CD4-positive, alpha-beta T cell (primary cell): ENCODE measurements at places on chromosomes 3 and 15. TPM values are rescaled to one million over a fixed set of nuclear protein-coding genes. Genes with fewer than 3 reads are reported as not detected.
A peak's percentile ranks its signal among the peaks of the same experiment; 100 is the strongest.

- no peak for DNase-seq
Measured at GRCh38 chr3:53083521-53083920, 37.6 kb upstream of the SFMBT1 start.

DNA sequence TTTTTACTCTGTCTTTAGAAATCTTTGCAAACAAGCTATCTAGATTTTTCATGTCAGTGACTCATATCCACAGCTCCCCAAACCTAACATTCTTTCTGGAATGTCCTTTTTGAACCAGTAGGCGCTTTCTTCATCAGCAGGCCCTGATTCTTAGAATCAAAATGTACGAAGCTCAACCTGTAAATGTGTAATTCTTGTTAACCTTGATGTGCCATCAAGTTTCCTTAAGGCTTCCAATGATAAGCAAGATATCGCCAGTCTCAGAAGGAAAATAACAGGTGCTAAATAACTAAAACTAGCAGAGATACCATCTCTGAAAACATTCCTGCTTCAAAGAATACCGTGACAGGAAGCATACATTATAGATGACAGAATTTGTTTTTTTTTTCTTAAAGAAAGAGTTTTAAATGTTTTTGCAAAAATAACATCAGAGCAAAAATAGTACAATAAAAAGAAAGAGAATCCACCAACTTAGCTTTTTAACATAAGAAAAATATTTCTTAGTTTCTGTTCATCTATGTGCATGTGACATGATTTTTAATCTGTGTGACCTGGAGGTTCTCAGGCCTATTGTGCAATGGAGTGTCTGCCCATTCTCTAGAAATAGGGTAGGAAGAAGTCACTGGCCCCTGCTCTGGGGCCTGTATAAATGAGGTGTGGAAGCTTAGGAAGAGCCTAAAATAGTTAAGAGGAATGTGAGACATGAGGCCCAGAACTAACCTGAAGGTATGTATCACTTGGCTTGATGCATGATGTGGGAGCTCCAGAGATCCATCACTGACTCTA is 14.7 kb upstream of the SECISBP2L start:
- DNase-seq = no peak

DNA sequence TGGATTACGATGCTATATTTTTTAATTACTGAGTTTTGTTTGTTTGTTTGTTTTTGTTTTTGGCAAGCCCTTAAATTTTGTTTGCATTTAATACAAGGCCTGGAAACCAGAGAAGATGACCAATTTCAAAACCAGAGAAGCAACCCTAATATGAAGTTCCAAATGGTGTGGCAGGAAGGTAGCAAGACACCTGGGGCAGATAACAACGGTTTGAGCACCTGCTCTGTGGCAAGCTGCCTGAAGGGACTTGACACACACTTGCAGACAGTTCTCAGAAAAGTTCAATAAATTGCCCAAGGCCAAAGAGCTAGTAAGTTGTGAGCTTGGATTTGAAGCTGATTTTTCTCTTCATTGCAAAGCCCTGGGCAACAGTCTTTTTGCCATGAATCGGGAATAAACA is 151.2 kb upstream of the UBE2E1 start:
- DNase-seq = no peak

GRCh38 chr15:32134842-32135241 is 104.5 kb downstream of the CHRNA7 start:
- no peak for DNase-seq

DNA sequence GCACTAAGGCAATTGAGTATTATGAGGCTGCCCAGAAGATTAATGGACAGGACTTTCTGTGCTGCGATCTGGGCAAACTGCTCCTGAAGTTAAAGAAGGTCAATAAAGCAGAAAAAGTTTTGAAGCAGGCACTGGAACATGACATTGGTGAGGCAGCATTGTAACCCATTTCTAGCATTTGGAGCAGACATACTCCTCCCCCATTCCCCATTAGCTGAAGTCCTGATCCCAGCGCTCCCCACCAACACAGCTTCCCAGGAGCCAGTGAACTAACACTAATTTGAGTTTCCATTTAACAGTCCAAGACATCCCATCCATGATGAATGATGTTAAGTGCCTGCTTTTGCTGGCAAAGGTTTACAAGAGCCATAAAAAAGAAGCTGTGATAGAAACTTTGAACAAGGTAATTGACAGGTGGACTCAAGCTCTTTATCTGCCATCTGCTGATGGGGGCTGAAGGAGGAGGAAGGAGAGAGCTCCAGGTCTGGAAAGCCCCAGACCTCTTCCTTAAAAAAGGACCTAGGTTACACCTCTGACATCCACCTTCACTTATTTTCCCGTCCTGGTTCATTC is 22.6 kb downstream of the CSRNP1 start:
- no peak for DNase-seq

GRCh38 chr3:150296123-150296735 is 111.9 kb upstream of the TSC22D2 start:
- DNase-seq = no peak

- DNase-seq = no peak
Measured at GRCh38 chr3:126963261-126964190, 19.4 kb upstream of the PLXNA1 start.

- DNase-seq = no peak
Measured at GRCh38 chr15:100663086-100663914, 60.9 kb downstream of the ASB7 start.

- no peak for DNase-seq
Measured at GRCh38 chr3:127675651-127676391, 3.1 kb downstream of the ABTB1 start.

DNA sequence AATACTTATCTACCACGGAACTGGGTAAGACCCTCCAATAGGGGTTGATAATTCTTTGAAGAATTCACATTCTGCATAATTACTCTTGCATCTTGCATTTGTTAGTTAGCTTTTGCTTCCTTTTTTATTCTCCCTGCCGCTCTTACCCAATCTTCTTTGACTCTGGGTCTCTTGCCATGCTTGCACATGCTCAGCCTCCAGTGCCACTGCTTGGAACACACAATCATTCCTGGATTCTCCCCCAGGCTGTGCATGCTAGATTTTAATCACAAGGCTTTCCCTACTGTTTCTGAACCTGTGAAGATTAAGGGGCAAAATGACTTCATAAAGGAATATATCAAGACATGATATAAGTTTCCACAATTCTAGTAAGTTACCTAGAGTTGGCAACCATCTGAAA is 133.1 kb downstream of the IL1RAP start:
- no peak for DNase-seq

GRCh38 chr15:82108489-82109078 is 62.8 kb upstream of the MEX3B start:
- DNase-seq = peak; percentile 54

DNA sequence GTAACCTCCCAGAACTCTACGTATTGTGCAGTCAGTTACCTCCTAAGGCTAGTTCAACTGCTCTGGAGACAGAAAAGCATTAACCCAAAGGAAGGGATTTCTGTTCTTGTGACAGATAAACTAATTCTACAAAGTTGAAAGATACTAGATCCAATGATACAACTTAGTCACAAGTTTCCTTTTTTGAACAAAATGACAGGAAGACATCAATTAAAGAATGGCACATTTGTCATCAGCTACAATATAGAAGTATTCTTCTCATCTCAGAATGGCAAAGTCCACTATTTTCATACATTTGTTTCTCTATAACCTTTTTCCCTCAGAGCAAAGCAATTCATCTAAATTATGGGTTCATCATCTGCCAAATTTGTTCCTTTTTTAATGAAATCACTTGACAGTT is 43.7 kb downstream of the ISL2 start:
- DNase-seq = no peak

- DNase-seq = no peak
Measured at GRCh38 chr3:70053293-70053692, 53.8 kb downstream of the SAMMSON start.

DNA sequence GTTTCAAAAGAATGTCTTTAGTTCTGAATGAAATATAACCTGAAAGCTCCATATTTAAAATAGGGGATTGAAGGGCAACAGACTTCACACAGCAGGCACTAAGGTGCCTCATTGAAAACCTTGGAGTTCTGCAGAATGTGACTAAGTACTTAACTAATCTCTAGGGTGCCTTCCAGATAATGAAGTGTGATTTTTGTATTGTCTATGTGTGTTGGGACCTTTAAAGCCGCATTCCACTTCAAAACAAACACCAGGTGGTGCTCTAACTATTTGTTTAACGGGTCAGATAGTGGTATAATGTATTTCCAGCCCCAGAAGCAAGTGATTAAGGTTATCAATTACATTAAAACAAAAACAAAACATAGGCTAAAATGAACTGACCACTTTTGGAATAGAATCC is 28.0 kb downstream of the TFG start:
- DNase-seq = no peak

DNA sequence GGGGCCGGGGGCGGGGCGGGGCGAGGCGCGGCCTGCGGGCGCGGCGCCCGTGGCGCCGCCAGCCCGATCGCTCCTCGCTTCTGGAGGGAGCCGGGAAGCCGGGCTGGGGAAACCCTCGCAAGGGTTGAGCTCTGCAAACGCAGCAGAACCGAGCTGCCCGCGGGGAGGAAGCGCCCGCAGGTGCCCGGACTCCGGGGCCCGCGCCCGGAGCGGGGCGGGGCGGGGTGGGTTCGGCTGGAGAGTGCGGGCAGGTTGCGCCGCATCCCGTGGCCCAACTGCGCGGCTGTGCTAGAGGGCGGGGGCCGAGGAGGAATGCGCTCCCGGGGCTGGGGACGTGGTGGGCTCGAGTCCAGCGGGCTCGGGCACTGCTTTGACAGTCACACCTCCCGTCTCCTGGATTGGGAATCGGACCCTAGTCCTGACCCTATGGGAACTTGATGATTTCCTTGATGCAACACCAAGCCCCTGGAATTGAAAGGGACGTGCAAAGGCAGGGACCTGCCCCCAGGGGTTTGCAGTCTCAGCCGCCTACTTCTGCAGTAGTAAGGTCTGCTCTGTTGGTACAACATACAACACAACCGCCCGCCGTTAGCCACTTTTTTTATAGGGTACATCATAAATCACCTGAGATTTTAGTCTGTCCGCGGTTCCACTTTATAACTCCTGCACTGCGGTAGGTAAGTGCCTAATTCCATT is 34.3 kb downstream of the ZBTB38 start:
- peak; percentile 56 for DNase-seq

DNA sequence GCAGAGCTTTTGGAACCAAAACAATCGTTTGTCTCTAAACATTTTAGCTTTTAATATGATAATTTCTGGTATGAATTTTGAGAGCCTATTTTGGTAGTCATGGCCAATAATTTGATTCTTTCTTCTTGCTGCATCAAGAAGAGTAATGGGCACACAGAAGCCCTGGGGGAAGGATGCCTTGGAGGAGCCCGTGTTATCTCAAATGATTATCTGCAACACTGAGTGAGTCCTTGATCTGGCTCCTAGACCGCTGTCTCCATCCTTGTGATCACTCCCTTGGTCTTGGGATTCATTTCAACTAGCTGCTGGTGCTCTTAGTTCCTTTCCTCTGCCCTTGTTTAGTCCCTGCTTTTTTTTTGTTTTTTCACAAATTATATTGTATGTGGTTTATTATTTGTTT is 77.9 kb upstream of the CCNL1 start:
- no peak for DNase-seq

DNA sequence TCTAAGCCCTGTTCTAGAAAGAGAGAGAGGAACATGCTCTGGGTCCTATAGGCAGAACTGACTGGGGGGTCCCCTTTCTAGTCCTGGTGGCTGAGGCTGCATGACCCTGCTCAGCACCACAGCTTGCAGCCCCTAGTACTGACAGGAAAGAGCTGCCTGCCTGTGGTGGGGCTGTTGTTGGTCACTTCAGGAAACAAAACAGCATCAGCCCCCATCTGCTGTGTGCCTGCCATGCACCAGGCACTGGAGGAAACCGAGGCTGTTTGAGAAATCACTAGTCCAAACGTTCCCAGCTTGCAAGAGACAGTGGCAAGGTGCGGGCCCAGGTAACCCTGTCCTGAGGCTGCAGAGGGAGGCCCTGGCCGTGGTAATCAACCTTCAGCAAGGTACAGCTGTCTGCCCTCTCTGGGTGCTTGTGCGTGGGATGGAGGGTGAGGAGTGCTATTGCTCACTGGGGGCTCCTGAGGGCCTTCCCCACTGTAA is 90.6 kb downstream of the IQSEC1 start:
- no peak for DNase-seq

- DNase-seq = no peak
Measured at GRCh38 chr3:95971573-95971972, 842.8 kb upstream of the EPHA6 start.

GRCh38 chr3:8643693-8644365 is 769 bp downstream of the SSUH2 start:
- no peak for DNase-seq

DNA sequence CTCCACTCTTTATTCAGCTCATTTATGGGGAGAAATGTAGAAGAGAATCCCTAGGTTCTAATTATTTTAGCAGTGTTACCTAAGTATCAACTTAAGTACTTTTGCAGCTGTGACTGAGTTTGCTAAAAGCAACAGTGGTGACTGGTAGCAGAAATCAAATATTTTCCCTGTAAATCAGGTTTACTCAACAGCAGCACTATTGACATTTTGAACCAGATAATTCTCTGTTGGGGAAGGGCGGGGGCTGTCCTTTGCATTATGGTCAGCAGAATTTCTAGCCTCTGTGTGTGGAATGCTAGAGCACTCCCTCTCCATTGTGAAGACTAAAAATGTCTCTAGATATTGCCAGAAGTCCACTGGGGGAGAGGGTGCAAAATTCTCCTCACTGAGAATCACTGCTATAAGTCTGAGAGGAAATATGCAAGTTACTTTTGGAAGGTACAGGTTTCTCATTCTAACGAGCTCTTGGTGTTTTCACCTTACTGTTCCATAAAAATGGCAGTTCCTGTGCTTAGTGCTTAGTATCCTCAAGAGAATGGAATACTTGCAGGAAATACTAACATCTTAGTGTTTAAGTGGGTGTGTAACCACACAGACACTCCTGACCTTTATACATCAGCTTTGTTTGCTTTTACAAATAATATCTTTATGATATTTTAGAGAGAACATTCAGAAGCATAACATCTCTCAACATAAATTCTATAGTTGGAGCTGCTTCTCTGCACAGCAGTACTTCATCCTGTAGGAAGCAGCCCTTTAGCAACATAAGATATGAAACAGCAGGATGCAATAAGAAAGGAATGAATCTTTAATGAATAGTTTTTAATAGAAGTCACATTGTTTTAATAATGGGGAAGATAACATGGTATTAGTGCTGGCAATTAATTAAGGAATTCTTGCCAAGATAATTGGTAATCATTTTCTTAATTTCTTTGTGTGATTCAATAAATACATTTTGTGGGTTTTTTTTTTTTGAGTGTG is 246.5 kb upstream of the GOLIM4 start:
- DNase-seq = no peak

- no peak for DNase-seq
Measured at GRCh38 chr15:34064438-34064837, 25.4 kb upstream of the AVEN start.

- no peak for DNase-seq
Measured at GRCh38 chr3:58874795-58875194, 175.0 kb downstream of the CFAP20DC start.

CPN2 gene
- not detected for total RNA-seq

CAV3 gene
- total RNA-seq = not detected

PTPRG gene
- 0.05 TPM for total RNA-seq

BTBD1 gene
- 26.3 TPM for total RNA-seq

OR4F6 gene
- total RNA-seq = not detected

LRRC28 gene
- total RNA-seq = 12.5 TPM

GABRG3 gene
- not detected for total RNA-seq
